ENCODE measurements at places on chromosomes 13 and 19.

DNA sequence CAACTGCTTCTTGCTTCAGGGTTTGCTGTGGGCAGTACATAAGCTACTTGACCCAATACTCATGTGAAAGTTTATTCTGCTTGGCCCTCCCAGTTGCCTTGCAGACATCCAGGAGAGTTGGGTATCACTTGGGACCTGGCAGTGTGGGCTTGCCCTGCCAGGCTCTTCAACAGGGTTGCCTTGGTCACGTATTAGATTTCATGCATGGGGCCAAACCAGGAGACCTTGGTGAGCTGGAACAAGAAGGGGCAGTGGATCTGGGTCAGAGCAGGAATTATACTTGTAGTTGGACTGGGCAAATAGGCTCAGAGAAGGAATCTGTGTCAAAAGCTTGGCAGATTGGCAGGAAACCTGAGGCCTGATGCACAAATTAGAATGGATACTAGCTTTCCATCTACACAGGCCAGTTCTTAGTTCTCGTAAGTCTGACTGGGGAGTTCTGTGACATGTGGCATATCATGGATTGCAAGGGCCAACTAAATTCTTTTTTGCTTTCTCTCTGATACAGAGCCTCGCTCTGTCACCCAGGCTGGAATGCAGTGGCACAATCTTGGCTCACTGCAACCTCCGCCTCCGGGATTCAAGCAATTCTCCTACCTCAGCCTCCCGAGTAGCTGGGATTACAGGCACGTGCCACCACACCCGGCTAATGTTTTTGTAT, 192.6 kb upstream of the SERP2 start:
- no peak overlapping the region for H3K4me3 ChIP-seq
- H3K4me1 ChIP-seq, result no peaks in the 10 kb centered on the region
- no peak for DNase-seq
- no peaks in the 10 kb centered on the region for H3K27me3 ChIP-seq
- no peaks in the 10 kb centered on the region for H3K36me3 ChIP-seq

- no peak for DNase-seq
- H3K27me3 ChIP-seq, result no peaks in the 10 kb centered on the region
- peak overlapping the region; percentile 26 for H3K27ac ChIP-seq
- H3K36me3 ChIP-seq, result peaks cover 17% of the 10 kb centered on the region
- H3K4me1 ChIP-seq, result peaks cover 78% of the 10 kb centered on the region
- no peak overlapping the region for H3K4me3 ChIP-seq
Measured at GRCh38 chr19:15291548-15292021, 40.8 kb downstream of the BRD4 start.

- no peak overlapping the region for H3K27ac ChIP-seq
- H3K36me3 ChIP-seq, result no peaks in the 10 kb centered on the region
- no peaks in the 10 kb centered on the region for H3K27me3 ChIP-seq
- H3K4me3 ChIP-seq, result no peak overlapping the region
- H3K4me1 ChIP-seq, result no peaks in the 10 kb centered on the region
Measured at GRCh38 chr19:16274447-16274846, 50.2 kb upstream of the KLF2 start.

DNA sequence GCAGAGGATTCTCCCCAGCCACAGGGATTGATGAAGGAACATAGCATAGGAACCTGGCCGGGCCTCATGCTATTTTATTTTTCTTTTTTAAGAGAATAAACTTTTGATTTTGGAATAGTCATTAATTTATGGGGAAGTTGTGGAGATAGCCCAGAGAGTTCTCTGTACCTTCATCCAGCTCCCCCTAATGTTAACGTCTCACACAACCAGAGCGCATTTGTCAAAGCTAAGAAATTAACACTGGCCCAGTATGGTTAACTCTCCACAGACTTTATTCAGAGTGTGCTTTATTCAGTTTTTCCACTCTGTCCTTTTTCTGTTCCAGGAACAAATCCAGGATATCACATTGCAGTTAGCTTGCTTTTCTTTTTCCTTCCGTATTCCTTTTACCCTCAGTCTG, 59.4 kb downstream of the RGCC start:
- no peaks in the 10 kb centered on the region for H3K27me3 ChIP-seq
- no peaks in the 10 kb centered on the region for H3K36me3 ChIP-seq
- H3K4me1 ChIP-seq, result no peaks in the 10 kb centered on the region
- H3K4me3 ChIP-seq, result no peak overlapping the region
- H3K27ac ChIP-seq, result no peak overlapping the region

GRCh38 chr19:14004619-14005348, 1.3 kb downstream of the RFX1 start:
- H3K36me3 ChIP-seq, result 0 out of 2 replicates have a peak, but pooled peaks cover 6% of the 10 kb centered on the region
- H3K4me3 ChIP-seq, result no peak overlapping the region
- H3K27me3 ChIP-seq, result no peaks in the 10 kb centered on the region

DNA sequence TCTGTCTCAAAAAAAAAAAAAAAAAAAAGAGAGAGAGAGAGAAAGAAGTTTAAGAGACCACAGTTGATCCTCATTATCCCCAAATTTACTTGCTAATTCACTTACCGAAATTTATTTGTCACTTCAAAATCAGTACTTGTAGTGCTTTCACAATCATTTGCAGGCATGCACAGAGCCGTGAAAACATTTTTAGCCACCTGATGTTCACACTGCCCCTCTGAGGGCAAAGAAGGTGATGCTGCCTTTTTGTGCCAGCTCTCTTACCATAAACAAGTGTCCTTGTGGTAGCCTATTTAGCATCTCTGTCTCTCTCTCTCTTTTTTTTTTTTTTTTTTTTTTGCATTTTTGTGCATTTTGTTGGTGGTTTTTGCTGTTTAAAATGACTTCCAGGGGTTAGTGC, 24.1 kb upstream of the CASP14 start:
- H3K4me1 ChIP-seq, result no peaks in the 10 kb centered on the region
- peaks cover 8% of the 10 kb centered on the region for H3K27me3 ChIP-seq
- no peak overlapping the region for H3K27ac ChIP-seq
- H3K36me3 ChIP-seq, result no peaks in the 10 kb centered on the region
- no peak overlapping the region for H3K4me3 ChIP-seq
- DNase-seq, result peak; percentile 9

GRCh38 chr19:5150902-5151741, 182.2 kb downstream of the KDM4B start:
- H3K27ac ChIP-seq, result no peak overlapping the region
- peaks cover 24% of the 10 kb centered on the region for H3K36me3 ChIP-seq
- no peak for DNase-seq
- H3K4me1 ChIP-seq, result no peaks in the 10 kb centered on the region
- H3K4me3 ChIP-seq, result no peak overlapping the region
- no peaks in the 10 kb centered on the region for H3K27me3 ChIP-seq

DNA sequence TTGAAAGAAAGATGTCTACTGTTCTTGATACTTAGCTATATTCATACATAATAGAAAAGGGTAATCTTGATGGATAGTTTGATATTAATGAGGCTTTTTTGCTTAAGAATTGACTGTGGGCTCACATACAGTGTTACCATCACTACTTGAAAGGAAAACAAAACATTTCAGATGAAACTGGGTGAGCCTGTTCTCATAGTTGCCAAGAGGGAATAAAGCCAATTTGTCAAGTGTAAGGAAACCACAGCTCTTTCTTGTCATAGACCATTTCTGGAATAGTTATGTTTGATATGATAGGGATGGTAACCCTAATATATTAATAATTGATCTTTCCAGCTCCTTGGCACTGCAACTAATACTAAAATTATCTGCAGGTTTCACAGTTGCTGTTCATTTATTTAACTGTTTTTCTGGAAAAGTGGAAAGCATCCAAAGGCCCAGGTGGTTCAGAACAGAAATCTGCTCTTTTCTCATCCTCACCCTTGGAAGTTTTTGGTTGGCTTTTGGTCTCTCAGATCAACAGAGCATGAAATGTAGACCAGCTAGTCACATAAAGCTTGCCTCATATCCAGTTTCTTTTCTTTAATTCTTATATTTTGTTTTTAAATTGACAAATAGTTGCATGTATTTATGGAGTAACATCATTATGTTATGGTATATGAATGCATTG, 43.2 kb downstream of the ARHGEF7 start:
- no peak overlapping the region for H3K4me3 ChIP-seq
- H3K36me3 ChIP-seq, result peaks cover 69% of the 10 kb centered on the region
- H3K4me1 ChIP-seq, result peaks cover 41% of the 10 kb centered on the region

- no peaks in the 10 kb centered on the region for H3K27me3 ChIP-seq
- H3K4me3 ChIP-seq, result no peak overlapping the region
- H3K36me3 ChIP-seq, result no peaks in the 10 kb centered on the region
- no peak overlapping the region for H3K27ac ChIP-seq
Measured at GRCh38 chr19:44588771-44589112, 24.6 kb upstream of the IGSF23 start.

- H3K27me3 ChIP-seq, result no peaks in the 10 kb centered on the region
- no peak overlapping the region for H3K4me3 ChIP-seq
- peaks cover 77% of the 10 kb centered on the region for H3K36me3 ChIP-seq
- H3K4me1 ChIP-seq, result no peaks in the 10 kb centered on the region
Measured at GRCh38 chr13:77185721-77186120, 141.2 kb downstream of the MYCBP2 start.

DNA sequence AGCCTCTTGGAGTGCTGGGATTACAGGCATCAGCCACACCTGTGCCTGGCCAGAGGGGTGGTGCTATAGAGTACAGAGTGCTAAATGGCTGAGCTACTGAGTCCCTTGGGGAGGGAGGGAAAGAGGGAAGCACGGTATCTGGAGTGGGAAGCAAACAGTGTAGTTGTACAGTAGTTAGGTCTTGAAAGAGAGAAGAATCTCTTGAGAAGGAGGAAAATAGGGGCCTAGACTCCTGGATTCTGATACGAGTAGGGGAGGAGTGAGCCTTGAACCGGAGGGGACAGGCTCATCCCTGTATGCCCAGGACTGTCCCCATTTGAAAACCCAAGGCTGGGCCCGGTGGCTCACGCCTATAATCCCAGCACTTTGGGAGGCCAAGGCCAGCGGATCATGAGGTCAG, 5.1 kb downstream of the MYADM start:
- no peak overlapping the region for H3K27ac ChIP-seq
- H3K36me3 ChIP-seq, result no peaks in the 10 kb centered on the region

DNA sequence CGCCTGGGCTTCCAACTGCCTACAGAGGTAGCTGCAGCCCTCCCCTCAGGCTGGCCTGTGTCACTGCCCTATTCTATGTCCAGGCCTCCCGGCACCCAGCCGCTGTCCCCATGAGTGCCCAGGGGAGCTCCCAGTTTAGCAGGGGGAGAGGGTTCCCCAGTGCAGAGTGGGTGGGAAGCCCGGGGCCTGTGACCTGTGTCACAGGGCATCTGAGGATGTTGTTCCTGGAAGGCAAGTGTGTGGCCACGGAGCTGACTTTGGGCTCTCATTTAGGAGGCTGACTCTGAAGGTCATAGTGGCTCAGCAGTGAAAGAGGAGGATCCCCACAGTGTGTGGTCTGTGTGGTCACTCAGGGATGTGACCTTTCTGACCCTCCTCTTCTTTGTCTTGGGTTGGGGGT, 25.1 kb downstream of the PPP1R37 start:
- no peak overlapping the region for H3K4me3 ChIP-seq
- H3K27ac ChIP-seq, result peak overlapping the region; percentile 74
- no peak for DNase-seq
- H3K36me3 ChIP-seq, result 0 out of 2 replicates have a peak, but pooled peaks cover 3% of the 10 kb centered on the region
- H3K27me3 ChIP-seq, result no peaks in the 10 kb centered on the region

DNA sequence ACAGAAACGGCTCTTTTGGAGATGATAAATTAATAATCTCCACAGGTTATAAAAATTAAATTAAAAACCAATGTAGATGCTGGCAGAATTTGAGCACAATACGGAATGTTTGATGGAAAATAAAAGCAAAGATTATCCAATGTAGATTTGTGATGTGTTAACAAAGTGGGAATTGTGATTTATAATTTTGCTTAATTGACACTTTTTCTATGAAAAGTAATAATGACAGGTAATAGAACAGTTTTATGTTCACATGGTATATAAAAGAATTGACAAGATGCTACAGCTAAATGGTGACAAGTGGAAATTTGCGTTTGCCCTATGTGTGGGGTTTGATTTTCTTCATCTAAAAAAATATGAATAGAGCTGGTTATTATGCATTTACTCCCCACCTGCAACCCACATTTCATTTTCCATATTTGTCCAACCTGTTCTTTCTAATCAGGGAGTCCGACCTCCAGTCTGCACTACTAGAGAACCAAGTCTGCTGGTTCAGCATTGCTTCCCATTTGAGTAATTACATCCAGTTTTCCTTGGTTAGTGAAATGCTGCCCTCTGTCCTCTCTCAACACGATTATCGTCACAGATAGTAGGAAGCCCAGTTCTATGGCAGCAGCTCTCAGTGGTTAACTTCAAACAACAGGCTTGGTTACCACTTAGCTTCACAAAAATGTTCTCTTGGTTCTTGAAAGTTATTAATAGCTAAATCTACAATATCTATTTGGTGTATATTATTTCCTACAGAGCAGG, 61.4 kb upstream of the SLITRK1 start:
- no peaks in the 10 kb centered on the region for H3K4me1 ChIP-seq
- H3K36me3 ChIP-seq, result no peaks in the 10 kb centered on the region
- no peak overlapping the region for H3K4me3 ChIP-seq
- DNase-seq, result no peak

GRCh38 chr13:55660851-55661250, 1479.9 kb upstream of the PRR20A start:
- no peak overlapping the region for H3K4me3 ChIP-seq
- H3K36me3 ChIP-seq, result no peaks in the 10 kb centered on the region
- no peak overlapping the region for H3K27ac ChIP-seq
- H3K27me3 ChIP-seq, result no peaks in the 10 kb centered on the region
- no peak for DNase-seq
